ENCODE measurements at places on chromosomes 1 and 21. TPM values are rescaled to one million over a fixed set of nuclear protein-coding genes. Genes with fewer than 3 reads are reported as not detected.

The AMY1A gene
- total RNA-seq, result not detected

The TRPM2 gene
- total RNA-seq, result 10.0 TPM

The PLCH2 gene
- total RNA-seq, result 90.0 TPM

The EPHA8 gene
- not detected for total RNA-seq

The NBPF3 gene
- 21.5 TPM for total RNA-seq

The GJC2 gene
- total RNA-seq, result 3.9 TPM

The ERI3 gene
- total RNA-seq, result 60.9 TPM

The GJA8 gene
- total RNA-seq, result not detected

The GNG12 gene
- 68.4 TPM for total RNA-seq

The GBP2 gene
- total RNA-seq, result 70.6 TPM

The ARMH1 gene
- 3.0 TPM for total RNA-seq

The KRTAP19-5 gene
- not detected for total RNA-seq

The IL12RB2 gene
- 0.60 TPM for total RNA-seq

The ERMAP gene
- 22.8 TPM for total RNA-seq

The PRAMEF26 gene
- total RNA-seq, result not detected

The TRNP1 gene
- total RNA-seq, result 46.6 TPM

The LIPI gene
- not detected for total RNA-seq

The C1orf226 gene
- total RNA-seq, result 11.8 TPM

The KRTAP7-1 gene
- total RNA-seq, result not detected

The FCMR gene
- 17.1 TPM for total RNA-seq

The TAS1R3 gene
- total RNA-seq, result 0.42 TPM

The LRRC8C gene
- 10.1 TPM for total RNA-seq

The LRRN2 gene
- 2.1 TPM for total RNA-seq

The POU3F1 gene
- total RNA-seq, result 2.8 TPM

The DDR2 gene
- 60.3 TPM for total RNA-seq

The PRDM16 gene
- 15.9 TPM for total RNA-seq

The OR2M3 gene
- not detected for total RNA-seq

The ZYG11A gene
- total RNA-seq, result 0.23 TPM

The CYP4Z1 gene
- total RNA-seq, result 3.5 TPM

The NSL1 gene
- total RNA-seq, result 35.5 TPM

The DCAF6 gene
- 53.7 TPM for total RNA-seq

The CACHD1 gene
- total RNA-seq, result 14.2 TPM

The RAVER2 gene
- total RNA-seq, result 11.5 TPM

The PLXNA2 gene
- total RNA-seq, result 51.7 TPM

The KLHDC8A gene
- total RNA-seq, result not detected

The CNIH3 gene
- total RNA-seq, result 5.3 TPM

The SERINC2 gene
- 237 TPM for total RNA-seq

The IVL gene
- total RNA-seq, result 43.4 TPM

The TRIM63 gene
- 0.49 TPM for total RNA-seq

The MAP1LC3C gene
- total RNA-seq, result not detected

The HRNR gene
- total RNA-seq, result not detected

The KIFAP3 gene
- 25.9 TPM for total RNA-seq

The KRTAP12-2 gene
- not detected for total RNA-seq

The ATP1B1 gene
- total RNA-seq, result 172 TPM

The INKA2 gene
- 5.7 TPM for total RNA-seq

The HPCAL4 gene
- total RNA-seq, result not detected

The OR2L3 gene
- not detected for total RNA-seq

The NECTIN4 gene
- total RNA-seq, result 75.6 TPM

The TEKT2 gene
- total RNA-seq, result not detected

The ACOT11 gene
- total RNA-seq, result 53.7 TPM

The GOLT1A gene
- total RNA-seq, result 26.0 TPM

The RGS7 gene
- 0.60 TPM for total RNA-seq

The DUSP12 gene
- total RNA-seq, result 21.9 TPM

Data from ureter (tissue), 1 donor.